ENCODE measurements at places on chromosomes 2 and 18.

- no peak for DNase-seq
Observed at GRCh38 chr18:59079264-59079663, 60.4 kb upstream of the SEC11C start.

GRCh38 chr2:65232636-65233035 lies 5.0 kb downstream of the ACTR2 start:
- DNase-seq, result no peak

GRCh38 chr2:50957896-50958295 lies 74.0 kb downstream of the NRXN1 start:
- no peak for DNase-seq

DNA sequence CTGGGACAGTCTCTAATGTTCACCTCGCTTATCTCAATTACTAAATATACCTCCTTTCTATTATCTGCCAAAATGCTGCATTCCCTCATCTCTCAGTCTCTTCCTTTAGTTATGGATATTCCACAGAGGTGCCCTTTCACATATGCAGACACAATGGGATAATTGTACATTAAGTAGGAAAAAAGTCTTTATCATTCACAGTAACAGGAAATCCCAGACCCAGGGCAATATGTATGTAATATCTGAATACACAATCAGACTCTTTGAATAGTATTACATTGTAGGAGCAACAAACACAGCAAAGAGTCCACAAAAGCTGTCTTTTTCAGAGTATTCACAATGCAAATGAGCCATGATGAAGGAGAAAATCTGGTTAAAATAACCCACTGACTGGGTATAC lies 1399.0 kb upstream of the ZEB2 start:
- no peak for DNase-seq

GRCh38 chr2:218180467-218181114 lies 13.8 kb upstream of the CXCR1 start:
- no peak for DNase-seq

- no peak for DNase-seq
Observed at GRCh38 chr2:112198780-112199179, 56.1 kb downstream of the ZC3H8 start.

- no peak for DNase-seq
Observed at GRCh38 chr2:199458806-199459285, 1.1 kb upstream of the SATB2 start.

All from ELF-1 (cell line).